GM10248 (cell line): ENCODE measurements at places on chromosomes 1 and 21.

DNA sequence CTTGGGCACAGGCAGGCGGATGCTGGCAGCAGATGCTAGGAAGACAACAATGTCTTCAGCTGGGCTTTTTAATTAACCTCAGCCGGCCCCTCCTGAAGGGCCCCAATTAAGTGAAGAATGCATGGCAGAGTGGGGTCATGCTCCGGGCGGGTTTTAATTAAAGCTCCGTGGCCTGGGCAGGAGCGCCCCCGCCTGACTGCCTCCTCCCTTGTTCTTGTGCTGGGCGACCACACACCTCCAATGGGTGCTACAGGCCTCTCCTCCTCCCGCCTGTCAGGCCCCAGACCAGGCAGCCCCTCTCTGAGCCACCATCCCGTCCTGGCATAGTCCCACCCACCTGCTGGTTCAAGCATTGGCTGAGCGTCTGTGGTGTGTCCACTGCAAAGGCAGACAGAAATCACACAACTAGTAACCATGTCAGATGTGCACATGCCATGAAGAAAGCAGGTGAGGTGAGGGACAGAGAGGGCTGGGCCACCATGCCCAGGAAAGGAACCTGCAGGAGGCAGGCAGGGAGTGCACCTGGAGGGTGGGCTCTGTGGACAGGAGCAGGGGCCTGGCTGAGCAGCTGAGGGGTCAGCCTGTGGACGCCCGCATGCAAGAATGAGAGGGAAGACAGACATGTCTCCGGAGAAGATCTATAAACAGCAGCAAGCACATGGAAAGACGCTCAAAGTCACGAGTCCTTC, 8.5 kb upstream of the ARF1 start:
- DNase-seq = no peak

- peak; percentile 39 for DNase-seq
These were observed 21.3 kb downstream of the GPR137B start for GRCh38 chr1:236163463-236164153.

DNA sequence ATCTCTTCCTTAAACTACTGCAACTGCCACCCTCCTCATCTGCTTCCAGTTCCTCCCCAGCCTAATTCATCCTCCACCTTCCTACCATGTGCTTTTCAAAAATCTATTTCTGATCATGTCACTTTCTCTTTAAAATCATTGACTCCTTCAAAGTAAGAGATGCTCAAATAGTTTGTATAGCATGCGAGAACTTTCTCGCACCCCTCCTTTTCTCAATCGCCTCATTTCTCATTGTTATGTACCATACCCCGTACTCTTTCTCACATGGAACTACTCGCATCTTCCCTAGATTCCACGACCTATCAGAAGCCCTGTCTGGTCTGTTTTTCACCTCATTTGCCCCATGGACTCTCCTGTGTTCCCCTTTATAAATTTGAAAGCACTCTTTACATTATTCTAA, 238.2 kb downstream of the NRIP1 start:
- peak; percentile 14 for DNase-seq

- DNase-seq = no peak
These were observed 29.0 kb downstream of the LMX1A start for GRCh38 chr1:165327538-165327937.

DNA sequence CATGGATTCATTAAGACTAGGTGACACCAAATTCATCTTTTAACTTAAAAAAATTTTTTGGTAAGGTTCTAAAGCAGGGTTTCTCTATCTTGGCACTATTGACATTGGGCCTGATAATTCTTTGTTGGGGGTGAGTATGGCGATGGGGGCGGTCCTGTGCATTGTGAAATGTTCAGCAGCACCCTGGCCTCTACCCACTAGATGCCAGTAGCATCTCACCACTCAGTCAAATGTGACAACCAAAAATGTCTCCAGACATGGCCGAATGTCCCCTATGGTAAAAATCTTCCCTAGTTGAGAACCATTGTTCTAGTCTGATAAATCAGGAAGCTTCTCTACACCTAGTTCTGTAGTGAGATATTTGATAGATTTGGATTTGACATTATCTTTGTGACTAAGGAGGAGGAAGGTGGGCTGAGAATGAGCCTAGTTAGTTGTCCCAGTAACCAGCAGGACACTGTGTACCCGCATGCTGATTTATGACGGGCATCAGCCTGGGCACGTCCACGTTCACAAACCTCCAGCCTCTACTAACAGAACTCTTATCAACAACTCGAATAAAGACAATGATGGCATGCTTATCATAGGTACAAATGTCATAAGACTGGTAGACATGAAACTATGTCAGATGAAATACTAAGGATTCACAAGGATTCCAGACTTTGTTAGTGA, 104.6 kb downstream of the KCND3 start:
- no peak for DNase-seq

DNA sequence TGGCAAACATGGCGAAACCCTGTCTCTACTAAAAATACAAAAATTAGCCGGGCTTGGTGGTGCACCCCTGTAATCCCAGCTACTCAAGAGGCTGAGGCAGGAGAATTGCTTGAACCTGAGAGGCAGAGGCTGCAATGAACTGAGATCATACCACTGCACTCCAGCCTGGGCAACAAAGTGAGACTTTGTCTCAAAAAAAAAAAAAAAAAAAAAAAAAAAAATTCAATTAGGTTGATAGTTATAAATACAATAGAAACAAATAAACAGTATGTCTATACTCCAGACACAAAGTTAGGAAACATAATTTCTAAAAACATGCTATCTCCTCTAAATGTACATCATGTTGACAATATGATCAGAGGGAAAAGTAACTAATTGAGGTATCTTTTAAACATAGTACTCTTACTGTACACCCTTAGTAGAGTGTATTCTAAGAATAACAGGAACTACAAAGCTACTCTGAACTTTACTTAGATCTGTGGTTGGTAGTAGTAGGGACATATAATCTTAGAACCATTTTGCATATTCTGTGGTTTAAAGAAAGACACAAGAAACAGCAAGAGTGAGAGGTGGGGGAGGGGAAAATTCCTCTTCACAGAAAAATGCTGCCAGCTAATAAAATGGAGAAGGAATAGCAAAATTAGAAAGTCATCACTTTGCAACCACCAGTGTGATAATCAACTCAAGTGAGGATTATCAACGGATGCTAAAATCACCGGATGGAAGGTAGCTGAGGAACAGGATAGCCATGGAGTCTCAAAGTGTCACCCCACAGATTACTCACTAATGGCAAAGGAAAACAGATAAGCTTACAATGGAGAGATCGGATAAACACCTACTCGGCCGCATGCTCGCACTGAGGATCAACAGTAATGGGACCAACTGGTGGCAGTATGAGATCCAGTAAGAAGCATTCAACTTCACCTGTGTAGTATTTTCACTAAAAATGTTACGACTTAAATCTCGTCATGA, 35.0 kb downstream of the MTOR start:
- DNase-seq = peak; percentile 39

DNA sequence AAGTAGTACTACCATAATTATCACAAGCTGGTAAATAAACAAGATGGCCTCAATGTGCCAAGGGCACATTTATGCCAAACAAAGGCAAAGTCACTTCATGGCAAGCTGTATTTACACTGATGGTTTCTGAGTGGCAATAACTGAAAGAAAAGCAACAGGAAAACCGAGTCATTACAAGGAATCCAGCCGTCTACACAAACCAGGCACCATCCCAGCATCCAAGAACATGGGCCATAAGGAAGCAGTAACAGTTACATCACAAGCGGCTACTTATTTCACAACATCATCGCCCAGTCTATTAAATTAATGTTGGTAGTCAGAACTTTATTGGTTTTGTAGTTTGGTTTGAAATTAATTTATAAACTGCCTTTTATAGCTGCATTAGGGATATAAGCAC, 214.2 kb downstream of the RERE start:
- no peak for DNase-seq

DNA sequence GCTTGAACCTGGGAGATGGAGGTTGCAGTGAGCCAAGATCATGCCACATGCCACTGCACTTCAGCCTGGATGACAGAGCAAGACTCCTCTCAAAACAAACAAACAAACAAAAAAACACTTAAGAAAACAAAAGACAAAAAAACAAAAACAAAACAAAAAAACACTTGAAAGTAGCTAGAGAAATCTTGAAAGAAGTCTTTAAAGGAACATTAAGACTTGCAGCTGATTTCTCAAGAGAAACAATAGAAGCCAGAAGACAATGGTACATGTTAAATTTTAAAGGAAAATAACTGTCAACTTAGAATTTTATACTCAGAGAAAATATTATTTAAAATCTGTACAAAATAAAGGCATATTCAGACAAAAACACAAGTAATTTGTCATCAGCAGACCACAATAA, 71.3 kb downstream of the HLX start:
- no peak for DNase-seq

DNA sequence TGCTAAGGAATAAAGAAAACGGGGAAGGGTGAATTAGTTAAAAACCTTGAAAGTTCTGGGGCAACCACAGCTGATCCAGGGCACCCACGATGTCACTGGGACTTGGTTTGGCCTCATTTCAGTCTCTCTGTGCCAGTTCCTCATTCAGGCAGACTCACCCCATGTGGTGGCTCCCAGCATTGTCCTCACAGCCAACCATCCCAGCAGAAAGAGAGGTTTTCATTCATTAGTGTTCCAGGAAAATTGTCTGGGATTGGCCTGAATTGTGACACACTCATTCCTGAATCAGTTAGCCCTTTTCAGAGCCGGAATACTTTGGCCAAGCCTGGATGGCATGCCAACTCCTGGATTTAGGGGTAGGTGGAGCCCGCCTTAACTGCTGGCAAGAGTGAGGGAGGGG, 367.7 kb downstream of the PRDM2 start:
- DNase-seq = no peak

GRCh38 chr21:37686991-37687810, 229.1 kb downstream of the KCNJ6 start:
- DNase-seq = no peak

DNA sequence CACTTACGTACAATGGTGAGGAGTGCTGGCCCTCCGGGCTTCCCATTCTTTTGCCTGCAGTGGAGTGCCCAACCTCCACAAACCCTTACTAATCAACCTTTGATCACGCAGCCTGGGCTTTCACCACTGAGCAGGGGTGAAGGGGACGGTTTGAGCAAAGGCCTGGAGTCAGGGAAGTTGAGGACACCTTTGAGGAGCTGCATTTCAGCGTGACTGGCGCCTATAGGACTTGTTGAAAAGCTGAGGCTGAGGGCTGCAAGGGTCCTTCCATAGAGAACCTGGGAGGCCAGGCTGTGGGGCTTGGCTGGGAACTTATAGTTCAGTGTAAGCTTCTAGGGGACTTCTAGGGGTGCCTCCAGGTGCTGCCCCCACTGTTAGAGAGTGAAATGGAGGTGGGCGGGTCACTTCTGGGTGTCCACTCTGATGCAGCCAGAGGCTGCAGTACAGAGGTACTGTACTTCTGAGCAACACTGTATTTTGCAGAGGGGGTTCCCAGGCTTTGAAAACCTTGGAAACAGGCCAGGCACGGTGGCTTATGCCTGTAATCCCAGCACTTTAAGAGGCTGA, 9.8 kb downstream of the SYTL1 start:
- DNase-seq = no peak

DNA sequence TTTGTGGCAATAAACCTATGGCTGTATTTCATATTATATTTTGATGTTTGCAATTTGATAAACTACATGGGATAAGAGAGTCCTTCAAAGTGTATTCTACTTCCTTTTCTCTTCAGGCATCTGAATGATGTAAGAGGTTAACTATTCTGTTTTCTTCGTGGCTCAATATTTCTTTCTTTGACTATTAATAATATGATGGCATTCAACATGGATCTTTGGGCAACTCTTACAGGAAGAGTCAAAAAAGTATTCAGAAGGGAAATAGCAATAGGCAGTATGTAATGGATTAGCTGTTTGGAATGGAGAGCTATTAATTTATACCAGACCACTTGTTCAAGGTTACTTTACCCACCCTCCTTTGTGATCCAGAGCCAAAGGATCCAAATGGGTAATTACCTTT, 74.4 kb downstream of the HMCN1 start:
- DNase-seq = no peak

DNA sequence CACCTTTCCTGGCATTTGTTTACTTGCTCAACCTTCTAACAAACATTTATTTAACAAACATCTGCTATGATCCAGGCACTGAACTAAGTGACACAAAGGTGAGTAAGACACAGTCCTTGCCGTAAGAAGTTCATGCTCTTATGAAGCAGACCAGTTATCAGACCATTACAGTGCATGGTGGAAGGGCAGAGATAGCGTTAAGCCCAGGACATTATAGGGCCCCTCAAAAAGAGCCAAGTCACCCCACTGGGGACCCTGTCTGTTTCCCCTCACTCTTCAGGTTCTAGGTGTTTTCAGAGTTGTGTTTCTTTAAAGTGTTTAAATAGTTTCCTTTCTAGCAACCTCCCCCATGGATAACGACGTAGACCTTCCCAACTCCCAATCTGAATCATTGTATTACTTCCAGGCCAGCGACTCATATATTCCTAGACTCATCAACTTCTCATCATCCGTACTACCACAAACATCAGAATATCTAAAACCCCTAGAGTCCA, 39.3 kb downstream of the TCP10L start:
- no peak for DNase-seq

DNA sequence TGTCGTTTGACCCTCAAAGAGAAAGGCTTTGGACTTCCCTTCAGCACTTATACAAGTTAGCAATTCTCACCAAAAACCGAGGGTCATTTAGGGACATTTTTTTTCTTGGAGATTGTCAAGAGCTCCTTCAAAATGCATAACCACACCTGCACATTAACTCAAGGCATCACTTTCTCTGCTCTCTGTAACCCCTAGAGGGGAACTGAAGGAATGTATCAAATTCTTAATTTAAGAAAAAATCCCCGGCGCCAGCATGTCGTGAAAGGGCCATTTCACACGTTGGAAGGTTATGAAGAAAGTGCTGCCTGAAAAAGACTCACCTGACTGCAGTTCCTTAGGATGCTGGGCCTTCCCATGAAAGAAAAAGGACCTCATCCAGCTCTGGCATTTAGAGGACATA, 131.6 kb upstream of the ZC3H12A start:
- DNase-seq = no peak

DNA sequence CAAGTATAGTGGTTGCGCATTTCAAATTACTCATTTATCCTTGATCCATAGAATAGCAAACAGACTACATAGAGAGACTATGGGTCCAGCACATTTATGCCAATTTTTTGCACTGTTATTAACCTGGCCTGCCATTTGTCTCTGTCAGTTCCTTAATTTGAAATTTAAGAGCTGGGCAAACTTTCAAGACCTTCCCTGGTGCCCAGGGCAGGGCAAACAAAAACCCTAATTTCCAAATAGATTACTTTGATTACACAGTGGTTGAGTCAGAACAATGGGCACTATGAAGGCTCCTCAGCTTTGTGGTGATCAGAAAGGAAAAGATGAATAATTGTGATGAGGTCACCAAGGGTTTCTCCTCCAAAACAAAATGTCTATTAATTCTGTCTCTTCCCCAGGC, 80.6 kb downstream of the TNFSF18 start:
- DNase-seq = no peak

- peak; percentile 8 for DNase-seq
These were observed 4.6 kb upstream of the KRTAP10-4 start for GRCh38 chr21:44568667-44569556.

GRCh38 chr21:40687625-40688024, 159.3 kb downstream of the DSCAM start:
- no peak for DNase-seq

DNA sequence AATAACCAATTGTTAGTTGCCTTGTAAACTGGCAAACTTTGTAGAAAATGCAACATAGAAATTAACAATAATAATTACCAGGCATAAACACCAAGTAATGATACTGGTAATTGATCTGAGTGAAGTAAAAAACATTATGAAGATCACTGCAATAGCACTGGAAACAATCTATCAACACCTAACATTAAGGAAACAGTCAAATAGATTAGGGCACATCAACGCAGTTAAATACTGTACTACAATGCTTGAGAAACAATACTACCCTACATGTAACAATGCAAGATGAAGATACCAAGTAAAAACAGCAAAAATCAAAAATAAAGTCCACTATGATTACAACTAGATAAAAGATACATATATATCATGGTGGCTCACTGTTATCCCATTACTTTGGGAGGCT, 16.6 kb downstream of the SYDE2 start:
- no peak for DNase-seq
